CD4-positive, alpha-beta T cell treated with Interleukin-1 beta for 1 hour (primary cell): ENCODE measurements at places on chromosomes 16 and 17.

GRCh38 chr17:39563476-39563875 lies 44.2 kb downstream of the NEUROD2 start:
- no peak for DNase-seq

DNA sequence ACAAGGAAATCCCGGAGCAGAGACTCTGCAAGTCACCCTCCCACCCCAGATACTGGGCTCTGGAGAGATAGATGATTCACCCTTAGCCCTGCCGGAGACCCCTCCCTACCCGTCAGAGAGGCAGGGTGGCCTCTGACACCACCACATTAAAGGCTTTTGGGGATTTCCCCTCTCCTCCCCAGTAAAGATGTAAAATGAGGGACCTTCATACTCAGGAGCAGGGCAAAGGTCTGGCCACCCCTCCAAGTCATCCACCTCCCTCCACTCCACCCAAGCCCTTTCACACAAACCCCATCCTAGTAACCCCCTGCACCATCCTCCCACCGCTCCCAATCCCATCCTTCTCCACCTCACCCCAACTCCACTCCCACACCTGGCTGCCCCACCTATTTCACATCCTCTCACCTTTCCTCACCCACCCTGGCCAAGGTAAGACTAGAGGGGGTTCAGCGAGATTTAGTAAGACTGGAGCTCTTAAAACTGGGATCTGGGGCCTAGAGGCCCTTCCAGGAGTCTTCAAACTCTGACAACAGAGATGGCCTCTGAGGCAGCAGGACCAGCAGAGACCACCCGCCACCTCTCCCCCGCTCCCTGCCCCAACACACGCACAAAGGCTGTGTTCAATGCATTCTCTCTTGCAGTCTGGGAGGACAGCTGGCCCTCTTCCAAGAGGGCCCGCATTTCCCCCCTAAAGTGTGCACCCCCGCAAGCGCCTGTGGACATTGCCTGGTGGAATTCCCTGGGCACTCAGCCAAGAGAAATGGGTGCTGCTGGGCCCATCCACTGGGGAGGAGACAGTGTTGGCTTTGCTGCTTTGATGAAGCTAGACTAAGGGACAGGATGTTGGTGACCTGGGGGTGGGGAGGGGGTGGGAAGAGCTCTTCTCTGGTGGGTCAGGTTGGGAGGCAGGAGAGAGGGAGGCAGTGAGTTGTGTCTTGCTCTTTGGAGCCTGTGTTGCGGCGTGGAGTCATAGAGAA lies 1.1 kb downstream of the ABAT start:
- DNase-seq, result peak; percentile 60

DNA sequence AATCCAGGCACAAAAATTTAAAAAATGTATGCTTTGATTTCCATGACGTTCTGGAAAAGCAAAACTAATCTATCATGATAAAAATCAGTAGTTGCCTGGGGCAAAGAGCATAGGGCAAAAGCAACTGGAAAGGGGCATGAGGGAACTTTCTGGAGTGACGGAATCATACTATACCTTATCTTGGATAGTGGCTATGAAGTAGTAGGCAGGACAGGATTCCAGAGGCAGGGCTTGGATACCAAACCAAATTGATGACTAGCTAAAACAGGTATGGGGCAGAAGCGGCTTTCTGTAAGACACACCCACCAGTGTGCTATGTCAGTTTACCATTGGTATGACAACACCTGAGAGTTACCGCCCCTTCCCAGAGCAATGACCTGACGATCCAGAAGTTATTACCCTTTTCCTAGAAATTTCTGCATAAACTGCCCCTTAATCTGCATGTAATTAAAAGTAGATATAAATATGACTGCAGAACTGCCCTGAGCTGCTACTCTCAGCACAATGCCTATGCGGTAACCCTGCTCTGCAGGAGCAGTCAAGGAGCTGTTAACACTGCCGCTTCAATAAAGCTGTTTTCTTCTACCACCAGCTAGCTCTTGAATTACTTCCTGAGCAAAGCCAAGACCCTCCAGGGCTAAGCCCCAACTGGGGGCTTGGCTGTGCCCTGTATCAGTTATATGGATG lies 56.7 kb downstream of the CFDP1 start:
- DNase-seq, result no peak

GRCh38 chr16:81212830-81213465 lies 25.5 kb upstream of the BCO1 start:
- DNase-seq, result no peak

GRCh38 chr16:70390774-70391173 lies 44.1 kb downstream of the DDX19A start:
- no peak for DNase-seq

GRCh38 chr16:69867784-69868560 lies 83.2 kb upstream of the CLEC18A start:
- DNase-seq, result no peak

- no peak for DNase-seq
These were observed 4.4 kb downstream of the CHD9NB start for GRCh38 chr16:53048139-53048915.
